CD8-positive, alpha-beta memory T cell (primary cell): ENCODE measurements at places on chromosomes 13 and 19.

DNA sequence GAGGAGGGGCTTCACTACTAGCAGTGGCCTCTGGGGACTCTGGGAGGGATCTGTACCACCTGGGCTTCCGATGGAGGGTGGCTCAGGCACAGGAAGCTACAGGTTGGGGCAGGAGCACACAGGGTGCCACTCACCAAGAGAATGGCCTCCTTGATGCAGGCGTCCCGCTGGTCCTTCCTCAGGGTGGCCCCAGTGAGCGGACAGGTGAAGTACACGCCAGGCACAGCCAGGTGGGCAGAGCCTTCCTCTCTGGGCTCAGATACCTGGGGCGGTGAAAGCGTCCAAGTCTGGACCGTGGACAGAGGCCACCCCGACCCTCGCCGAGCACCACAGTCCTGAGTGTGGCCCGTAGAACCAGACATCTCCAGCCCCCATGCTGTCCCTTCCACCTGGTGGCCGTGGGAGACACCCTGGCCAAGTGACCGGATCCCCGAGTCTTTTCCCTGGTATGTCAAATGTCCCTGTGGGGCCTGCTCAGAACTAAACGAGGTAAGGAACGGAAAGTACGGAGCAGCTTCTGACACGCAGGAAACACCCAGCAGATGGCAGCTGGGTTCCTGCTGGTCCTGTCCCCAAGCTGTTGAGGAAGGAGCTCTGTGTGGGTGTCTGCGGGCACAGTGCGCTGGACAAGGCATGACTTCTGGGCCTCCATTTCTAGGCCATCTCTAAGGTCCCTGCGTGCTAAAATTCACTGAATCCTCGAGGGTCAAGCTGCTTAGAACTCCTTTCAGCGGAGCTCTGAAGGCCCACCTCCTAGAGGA lies 5.2 kb downstream of the UBXN6 start:
- no peak for DNase-seq

DNA sequence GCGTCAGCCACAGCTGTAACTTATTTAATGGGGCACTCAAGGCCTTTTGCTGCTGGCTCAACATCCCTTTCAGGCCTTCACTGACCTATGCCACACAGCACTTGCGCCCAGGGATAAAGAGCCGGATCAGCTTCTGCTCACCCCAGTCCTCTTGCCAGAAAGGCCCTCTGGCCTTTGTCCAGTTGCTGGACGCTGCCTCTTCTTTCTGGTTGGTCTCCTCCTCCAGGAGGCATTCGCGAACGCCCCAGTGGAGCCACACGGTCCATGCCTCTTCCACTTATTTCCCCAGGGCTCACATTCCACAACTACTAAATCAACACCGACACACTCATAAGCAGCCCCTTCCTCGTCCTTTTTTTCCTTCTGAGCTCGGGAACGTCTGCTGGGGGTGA lies 3.7 kb upstream of the ZNF329 start:
- no peak for DNase-seq

DNA sequence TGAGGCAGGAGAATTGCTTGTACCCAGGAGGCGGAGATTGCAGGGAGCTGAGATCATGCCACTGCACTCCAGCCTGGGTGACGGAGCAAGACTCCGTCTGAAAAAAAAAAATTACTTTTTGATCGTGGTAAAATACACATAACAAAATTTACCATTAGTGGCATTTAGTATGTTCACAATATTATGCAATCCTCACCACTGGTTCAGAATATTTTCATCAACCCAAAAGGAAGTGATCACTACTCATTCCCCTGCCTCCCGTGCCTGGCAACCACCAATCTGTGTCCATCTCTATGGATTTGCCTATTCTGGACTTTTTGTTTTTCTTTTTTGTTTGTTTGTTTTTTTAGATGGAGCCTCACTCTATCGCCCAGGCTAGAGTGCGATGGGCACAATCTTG lies 1.2 kb upstream of the PALM3 start:
- no peak for DNase-seq

- DNase-seq = no peak
Observed at GRCh38 chr13:106815545-106815944, 247.6 kb upstream of the ARGLU1 start.

GRCh38 chr19:54461613-54462012 lies 2.0 kb downstream of the LENG9 start:
- no peak for DNase-seq

DNA sequence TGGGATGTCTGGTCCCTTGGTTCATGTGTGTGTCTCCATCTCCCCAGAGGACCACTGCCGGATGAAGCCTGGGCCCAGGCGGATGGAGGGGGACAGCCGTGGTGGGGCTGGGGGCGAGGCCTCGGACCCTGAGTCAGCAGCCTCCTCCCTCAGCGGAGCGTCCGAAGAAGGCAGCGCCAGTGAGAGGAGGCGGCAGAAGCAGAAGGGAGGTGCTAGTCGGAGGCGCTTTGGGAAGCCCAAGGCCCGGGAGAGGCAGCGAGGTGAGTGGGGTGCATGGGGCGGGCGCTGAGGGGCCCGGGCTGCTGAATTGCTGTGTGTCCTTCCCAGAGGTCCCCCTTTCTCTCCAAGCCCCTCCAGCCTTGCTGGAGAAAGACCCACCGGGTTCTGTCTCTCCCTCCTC lies 3.2 kb downstream of the CCDC106 start:
- no peak for DNase-seq

GRCh38 chr13:98595134-98595533 lies 18.2 kb upstream of the STK24 start:
- DNase-seq = no peak

DNA sequence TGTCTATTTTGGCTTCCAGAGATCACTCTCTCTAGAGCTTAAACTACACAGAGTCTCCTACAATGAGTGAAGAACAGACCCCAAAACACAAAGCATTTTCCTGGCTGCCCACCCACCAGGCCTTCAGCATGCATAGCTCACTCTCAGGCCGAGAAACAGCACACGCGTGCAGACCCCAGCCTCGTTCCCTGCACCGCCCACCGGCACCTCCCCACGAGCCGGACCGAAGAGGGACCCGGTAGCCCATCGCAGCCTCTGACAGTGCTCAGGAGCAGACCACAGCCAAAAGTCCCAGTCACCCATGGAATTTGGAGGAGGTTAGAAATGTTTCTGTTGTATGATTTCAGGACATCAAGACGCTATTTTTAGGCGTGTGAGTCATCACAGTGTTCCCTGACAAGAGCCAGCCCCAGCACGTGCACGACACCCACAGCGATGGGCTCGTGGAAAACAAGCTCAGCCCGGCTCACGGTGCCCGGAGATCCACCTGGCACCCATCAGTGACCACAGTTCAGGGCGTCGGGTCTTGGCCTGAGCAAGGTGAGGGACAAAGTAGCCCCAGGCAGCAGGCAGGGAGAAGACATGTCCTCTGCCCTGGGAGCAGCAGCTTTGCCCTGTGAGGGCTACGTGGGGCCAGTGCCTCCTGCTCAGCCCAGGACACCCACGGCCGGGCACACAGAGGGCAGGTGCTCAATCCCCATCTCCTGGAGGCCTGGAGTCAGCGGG lies 50.1 kb upstream of the SPACA7 start:
- DNase-seq = no peak

DNA sequence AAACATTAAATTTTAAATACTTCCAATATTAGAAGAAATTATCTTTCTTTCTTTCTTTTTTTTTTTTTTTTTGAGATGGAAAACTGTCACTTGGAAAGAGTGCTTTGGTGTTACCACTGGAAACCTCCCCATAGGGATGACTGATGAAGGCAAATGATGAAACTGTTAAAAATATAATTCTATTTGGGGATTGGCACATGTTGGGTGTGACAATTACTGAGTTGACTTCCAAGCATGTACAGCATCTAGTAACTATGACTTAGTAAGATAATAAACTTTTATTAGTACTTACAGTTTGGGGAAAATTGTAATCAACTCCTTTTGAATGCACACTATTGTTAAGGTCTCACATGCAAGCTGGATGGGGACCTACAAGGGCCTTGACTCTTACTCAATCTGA lies 592.5 kb downstream of the KCTD12 start:
- no peak for DNase-seq

- no peak for DNase-seq
Observed at GRCh38 chr13:25869941-25870340, 181.9 kb downstream of the SHISA2 start.

- peak; percentile 74 for DNase-seq
Observed at GRCh38 chr19:58575183-58576041, 2.3 kb upstream of the MZF1 start.

GRCh38 chr19:28868836-28869235 lies 344.1 kb downstream of the UQCRFS1 start:
- DNase-seq = no peak

DNA sequence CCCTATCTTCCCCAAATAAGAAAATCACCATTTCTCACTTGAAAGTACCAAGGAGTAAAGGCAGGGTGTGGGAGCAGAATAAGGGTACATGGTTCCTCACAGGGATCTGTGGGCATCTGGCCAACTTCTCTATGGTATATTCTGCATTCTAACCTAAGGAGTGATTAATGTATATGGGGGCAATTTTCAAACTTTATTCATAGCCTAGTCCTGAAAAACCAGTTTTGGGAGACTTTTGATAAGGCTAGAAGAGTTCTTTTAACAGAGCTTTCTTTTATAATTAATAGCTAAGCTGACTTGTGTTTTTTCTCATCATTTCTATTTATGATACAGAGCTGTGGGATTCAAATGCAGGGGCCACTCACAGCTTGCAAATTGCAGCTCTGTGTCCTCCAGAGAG lies 852 bp downstream of the SCEL start:
- DNase-seq = no peak
